ENCODE measurements at places on chromosomes 1 and 21.

DNA sequence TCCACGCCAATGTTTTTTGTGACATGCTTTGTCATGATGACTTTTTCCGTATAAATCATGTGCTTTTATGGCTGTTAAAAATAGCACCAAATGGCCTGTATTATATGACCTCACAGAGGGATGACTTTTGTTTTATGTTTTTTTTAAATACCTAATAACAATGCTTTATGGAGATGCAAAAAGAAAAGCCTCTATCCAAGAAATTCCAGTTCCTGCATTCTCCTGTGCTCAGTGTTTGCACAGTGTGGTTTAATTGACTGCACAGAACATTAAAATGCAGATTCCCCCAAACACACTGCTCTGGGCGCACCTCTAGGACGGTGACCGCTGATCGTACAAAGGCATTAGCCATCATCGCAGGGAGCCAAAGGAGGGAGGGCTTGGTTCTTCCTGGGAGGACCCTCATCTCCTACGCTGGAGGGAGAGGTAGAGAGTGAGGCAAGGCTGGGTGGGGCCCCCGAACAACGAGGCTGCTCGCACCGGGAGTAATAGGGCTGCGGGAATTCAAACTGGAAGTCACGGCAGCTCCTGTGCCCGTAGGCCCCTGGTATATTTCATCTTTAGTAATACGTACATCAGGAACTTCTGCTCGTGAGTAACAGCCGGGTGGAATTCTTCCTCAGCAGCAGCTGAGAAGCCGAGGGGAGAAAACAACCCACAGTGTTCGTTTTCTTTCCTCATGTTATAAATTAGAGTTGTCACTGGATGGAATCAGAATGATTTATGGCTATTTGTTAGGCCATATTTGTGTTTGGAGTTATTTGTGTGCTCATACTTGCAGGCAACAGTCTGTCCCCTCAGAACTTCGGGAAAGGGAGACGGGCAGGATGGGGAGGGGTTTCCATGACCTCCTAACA lies 465.6 kb downstream of the CAMTA1 start:
- no peak for DNase-seq

- DNase-seq: no peak
These were observed 65.5 kb downstream of the PCNX2 start for GRCh38 chr1:233230011-233230410.

- DNase-seq: no peak
These were observed 620.5 kb upstream of the PKN2 start for GRCh38 chr1:88063605-88064004.

GRCh38 chr1:154572468-154573167 lies 5.0 kb downstream of the CHRNB2 start:
- no peak for DNase-seq

DNA sequence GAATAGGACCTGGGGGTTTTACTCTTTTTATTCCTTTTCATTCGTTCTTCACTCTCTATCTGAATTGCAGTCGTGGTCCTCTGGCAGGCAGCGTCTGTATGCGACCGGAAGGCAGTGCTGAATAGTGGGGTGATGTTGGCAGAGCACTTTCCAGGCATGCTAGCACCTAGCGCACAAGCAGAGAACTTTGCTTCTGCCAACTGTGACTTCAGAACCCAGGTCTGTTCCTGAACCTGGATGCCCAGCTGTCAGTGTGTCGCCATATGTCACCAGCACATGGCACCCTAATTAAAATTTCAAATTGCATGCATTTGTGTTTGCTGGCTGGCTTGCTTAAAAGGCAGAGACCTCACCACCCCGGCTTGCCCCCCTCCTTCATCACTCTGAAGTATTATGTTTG lies 116.2 kb downstream of the NFIA start:
- no peak for DNase-seq

- DNase-seq: no peak
These were observed 26.8 kb downstream of the GADD45A start for GRCh38 chr1:67711855-67712212.

GRCh38 chr1:101257500-101258325 lies 20.9 kb downstream of the S1PR1 start:
- DNase-seq: no peak

DNA sequence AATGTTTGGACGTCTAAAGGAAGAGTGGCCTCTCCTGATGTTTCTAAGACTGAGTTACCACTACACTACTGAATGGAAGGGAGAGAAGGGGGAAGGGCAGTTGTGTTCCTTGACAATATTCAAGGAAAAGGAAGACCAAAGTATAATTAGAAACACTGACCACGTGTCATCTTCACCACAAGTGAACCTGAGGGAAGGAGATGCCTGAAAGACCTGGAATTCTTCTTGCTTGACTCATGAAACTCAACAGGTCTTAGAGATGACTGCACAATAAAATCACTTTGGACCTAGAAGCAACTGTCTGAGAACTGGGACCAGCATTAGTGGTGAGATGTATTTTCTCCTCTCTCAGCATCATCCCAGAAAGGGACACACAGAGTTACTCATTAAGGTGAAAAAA lies 56.7 kb downstream of the PTPN14 start:
- DNase-seq: no peak

DNA sequence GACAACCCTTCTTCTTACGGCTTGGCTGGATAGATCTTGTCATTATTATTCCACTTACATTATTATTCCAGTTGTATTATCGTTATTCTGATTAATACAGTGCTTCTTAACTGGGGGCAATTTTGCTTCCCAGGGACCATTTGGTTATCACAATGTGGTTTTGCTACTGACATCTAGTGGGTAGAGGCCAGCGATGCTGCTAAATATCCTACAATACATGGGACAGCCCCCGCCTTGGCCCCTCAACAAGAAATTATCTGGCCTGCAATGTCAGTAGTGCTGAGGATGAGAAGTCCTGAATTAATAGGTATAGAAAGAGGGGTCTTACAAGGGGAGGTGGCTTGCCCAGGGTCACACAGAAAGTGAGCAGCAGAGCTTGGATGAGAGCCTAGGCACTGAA lies 105.6 kb downstream of the PTPRU start:
- no peak for DNase-seq

DNA sequence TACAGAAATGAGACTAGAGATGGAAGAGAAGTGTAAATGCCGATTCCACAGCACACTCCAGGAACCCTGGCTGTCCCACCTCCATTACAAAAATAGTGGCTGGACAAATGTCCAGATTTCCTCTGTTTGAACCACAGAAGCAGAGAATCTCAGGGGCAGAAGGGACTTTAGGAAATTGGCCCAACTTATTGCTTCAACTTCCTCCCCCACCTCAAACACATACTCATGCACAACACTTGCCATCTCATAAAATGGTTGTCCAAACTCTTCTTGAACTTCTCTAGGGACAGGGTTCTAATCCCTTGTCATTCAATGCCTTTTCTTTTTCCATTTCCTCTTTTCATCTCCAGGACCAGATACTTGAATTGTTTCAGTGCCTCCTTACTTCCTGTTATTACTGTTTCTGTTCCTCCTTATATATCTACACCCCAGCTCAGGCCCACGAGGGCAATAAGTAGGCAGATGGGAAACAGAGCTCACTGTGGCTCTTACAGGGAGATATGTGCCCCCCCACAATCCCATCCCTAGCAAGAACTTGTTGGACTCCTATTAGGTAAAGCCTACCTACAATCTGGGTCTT lies 8.5 kb upstream of the B4GALT3 start:
- no peak for DNase-seq

DNA sequence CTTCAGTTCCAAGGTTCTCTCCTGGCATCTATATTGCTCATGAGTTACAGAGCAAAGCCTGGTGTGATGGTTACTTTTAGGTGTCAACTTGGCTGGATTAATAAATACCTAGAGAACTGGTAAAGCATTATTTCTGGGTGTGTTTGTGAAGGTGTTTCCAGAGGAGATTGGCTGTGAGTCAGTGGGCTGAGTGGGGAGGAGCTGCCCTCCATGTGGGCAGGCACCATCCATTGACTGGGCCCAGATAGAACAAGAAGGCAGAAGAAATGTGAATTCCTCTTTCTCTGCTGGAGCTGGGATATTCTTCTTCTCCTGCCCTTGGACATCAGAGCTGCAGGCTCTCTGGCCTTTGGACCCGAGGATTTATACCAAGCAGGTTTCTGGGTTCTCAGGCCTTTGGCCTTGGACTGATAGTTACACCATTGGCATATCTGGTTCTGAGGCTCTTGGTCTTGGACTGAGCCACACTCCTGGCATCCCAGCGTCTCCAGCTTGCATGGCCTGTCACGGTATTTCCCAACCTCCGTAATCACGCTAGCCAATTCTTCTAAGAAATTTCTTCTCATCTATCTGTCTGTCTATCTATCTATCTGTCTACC lies 44.5 kb downstream of the B3GALT5 start:
- no peak for DNase-seq

GRCh38 chr1:227320476-227320875 lies 2.2 kb upstream of the CDC42BPA start:
- DNase-seq: no peak

DNA sequence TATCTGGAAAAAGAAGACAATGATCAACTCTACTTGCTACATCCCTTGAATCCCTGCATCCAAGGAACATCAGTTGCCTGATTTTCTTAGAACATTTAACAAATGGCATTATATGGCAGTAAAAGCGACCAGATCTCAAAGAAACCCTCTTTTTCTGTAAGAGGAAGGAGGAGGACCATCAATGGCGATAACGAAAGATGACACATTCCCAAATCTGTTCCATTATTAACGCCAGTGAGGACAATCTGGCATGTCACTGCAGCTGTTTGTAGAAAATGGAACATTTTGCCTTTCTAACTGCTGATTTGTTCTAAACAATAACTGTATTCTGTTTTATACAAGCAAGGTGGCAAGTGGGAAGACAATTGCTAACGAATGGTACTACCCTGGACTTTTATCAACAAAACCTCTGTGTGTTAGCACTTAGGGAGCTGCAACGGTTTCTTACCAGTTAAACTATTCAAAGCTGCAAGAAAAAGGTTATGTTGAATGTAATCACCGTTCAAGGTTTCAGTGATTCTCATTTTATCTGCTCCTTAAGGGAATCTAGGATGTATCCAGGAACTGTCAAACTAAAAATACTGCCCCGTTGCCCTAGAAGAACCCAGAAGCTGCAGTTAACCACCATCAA lies 251.9 kb downstream of the SDCCAG8 start:
- no peak for DNase-seq

GRCh38 chr1:243748706-243749283 lies 101.2 kb downstream of the AKT3 start:
- peak; percentile 88 for DNase-seq

- DNase-seq: no peak
These were observed at the start of gene UBE2Q1 for GRCh38 chr1:154557939-154558719. Gene UBE2Q1, minus strand, starts transcription at chr1:154558662. Its CDS starts 109 bp downstream, at chr1:154558553.

GRCh38 chr1:35038723-35039122 lies 7.0 kb upstream of the ZMYM6 start:
- DNase-seq: no peak

DNA sequence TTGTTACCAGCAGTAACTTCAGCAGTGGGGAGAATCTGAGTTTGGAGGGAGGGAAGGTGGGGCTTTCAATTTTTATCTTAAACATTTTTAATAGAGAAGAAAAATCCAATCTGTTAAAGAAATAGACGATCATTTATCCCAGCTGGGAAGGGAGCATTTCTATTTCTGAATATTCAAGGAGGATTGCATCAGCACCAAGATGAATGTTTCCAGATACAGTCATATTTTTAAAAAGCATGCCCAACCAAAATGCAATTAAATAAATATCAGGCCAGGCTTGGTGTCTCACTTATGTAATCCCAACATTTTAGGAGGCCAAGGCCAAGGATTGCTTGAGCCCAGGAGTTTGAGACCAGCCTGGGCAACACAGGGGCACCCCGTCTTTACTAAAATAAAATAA lies 1.7 kb upstream of the ATP1A4 start:
- no peak for DNase-seq

DNA sequence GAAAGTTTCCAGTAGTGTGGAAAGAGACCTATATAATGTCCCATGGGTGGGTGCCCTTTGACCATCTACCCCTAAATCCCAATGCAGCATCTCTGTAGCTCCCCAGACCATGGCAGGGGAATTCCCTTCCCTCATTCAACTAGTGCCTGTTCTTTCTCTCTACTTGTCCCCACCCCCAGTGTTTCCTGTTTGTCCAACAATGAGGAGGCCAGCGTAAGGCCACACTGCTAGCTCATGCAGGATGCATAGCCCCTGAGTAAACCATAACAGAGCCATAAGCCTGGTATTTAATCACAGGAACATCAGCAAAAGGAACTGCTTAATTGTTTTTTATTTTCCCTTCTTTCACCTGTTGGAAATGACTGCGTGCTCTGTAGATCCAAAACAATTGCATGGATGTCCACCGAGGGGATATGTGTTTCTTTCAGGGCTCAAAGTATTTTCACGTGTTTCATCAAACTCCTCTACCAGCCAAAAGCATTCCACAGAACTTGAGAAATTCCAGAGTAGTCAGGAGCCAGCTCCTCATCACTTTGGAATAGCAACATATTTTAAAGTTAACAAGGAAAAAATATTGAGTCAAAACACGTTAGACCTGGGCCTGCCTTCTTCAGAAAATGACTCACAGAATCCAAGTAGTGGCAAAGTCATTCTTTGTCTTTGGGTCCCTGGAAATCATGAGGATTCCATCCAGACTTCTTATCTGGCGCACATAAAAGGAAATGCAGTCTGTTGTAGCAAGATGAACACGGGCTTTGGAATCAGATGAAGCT lies 162.5 kb upstream of the SGIP1 start:
- DNase-seq: peak; percentile 43

- peak; percentile 88 for DNase-seq
These were observed 155.6 kb downstream of the SDCCAG8 start for GRCh38 chr1:243411472-243411871.

DNA sequence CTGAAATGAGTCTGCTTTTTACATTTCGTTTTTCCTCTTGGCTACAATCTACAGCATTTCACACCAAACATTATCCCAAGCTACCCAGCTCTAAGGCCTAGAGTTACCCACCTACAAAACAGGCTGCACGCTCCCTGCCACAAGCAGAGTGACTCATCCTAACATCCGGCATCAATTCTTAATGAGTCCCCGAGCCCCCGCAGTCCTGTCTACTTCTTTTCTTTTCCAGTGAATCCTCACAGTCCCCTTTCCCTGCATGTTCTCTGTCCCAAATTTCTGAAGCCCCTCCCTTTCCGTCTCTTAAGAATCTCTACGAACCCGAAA lies 650 bp downstream of the PCNX2 start:
- no peak for DNase-seq

DNA sequence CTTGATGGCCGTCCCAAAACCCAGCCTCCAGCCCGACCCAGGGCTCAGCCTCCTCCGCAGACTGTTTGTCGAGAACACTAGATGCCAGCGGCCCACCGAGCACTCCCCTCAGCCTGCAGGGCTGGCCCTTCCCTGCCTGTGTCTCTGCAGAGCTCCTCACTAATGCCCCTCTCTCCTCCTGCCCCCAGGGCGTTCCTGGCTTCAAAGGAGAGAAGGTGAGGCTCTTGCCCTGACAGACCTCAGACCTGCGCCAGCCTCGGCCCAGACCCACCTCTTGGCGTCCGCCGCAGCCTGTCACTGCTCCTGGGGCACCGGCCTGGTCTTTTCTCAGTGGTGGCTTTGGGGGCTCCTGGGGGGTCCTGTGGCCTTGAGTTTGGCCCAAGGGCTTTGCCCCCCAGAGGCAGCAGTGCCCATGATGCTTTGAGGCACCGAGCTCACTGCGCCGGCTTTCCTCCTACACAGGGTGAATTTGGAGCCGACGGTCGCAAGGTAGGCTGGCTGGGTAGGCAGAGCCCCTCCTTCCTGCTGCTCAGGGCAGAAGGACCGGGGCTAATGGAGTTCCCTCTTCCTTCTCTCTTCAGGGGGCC lies 18.4 kb downstream of the COL6A2 start:
- DNase-seq: no peak

- DNase-seq: peak; percentile 64
These were observed 27.3 kb downstream of the GPR157 start for GRCh38 chr1:9101510-9102146.

GRCh38 chr21:14244911-14245310 lies 29.0 kb downstream of the RBM11 start:
- DNase-seq: no peak

- no peak for DNase-seq
These were observed 84.1 kb downstream of the LYST start for GRCh38 chr1:235782601-235783000.

Measured in DMS153 (cell line).